ENCODE measurements at places on chromosomes 1 and 21. TPM values are rescaled to one million over a fixed set of nuclear protein-coding genes. Genes with fewer than 3 reads are reported as not detected.

PALMD gene
- polyA plus RNA-seq: 106 TPM

KRTAP26-1 gene
- not detected for polyA plus RNA-seq

UBASH3A gene
- not detected for polyA plus RNA-seq

KRTCAP2 gene
- polyA plus RNA-seq: 78.9 TPM

F3 gene
- 3.1 TPM for polyA plus RNA-seq

TRAF3IP3 gene
- polyA plus RNA-seq: 2.8 TPM

SPATA21 gene
- polyA plus RNA-seq: 0.30 TPM

ATP6V1G3 gene
- not detected for polyA plus RNA-seq

PITHD1 gene
- polyA plus RNA-seq: 35.8 TPM

AMY2A gene
- not detected for polyA plus RNA-seq

FAM43B gene
- polyA plus RNA-seq: 0.72 TPM

FGR gene
- 2.4 TPM for polyA plus RNA-seq
